Stimulated activated CD8-positive, alpha-beta memory T cell treated with anti-CD3 and anti-CD28 coated beads, Interleukin-15, amount 100 ng/mL, for 4 hours (primary cell): ENCODE measurements at places on chromosomes 5 and 9.

DNA sequence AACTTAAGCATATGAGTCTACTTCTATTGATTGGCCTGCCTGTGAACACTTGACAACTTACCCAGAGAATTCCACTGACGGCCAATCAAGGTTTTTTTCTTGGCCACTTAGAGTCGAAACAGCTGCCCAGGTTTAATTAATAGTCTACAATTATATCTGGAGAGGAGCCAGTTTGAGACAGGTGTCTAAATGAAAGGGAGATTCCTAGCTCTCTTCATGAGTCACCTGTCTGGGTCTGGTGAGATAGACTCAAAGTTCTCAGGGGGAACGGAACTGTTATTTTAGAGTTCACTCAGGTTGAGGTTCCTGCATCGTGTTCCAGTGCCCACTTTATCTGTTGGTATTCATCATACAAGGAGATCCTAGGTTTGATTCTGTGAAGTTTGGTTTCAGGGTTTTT is 111.0 kb downstream of the CD180 start:
- DNase-seq = no peak

- DNase-seq = no peak
Observed at GRCh38 chr5:93360436-93361088, 220.5 kb downstream of the NR2F1-AS1 start.

GRCh38 chr5:76999451-76999850 is 30.8 kb upstream of the AGGF1 start:
- DNase-seq = no peak

DNA sequence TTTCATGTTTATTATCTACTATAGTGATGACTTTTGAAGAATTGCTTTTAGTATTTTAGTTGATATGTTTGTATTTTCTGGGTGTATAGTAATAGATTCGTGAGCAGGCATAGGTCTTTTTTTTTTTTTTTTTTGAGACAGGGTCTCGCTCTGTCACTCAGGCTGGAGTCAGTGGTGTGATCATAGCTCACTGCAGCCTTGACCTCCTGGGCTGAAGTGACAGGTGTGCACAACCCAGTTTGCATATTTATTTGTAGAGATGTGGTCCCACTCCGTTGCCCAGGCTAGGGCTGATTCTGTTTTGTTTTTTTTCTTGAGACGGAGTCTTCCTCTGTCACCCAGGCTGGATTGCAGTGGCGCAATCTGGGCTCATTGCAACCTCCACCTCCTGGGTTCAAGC is 11.9 kb downstream of the ERBIN start:
- DNase-seq = no peak

- DNase-seq = no peak
Observed at GRCh38 chr5:89934069-89934468, 475.5 kb downstream of the CETN3 start.

DNA sequence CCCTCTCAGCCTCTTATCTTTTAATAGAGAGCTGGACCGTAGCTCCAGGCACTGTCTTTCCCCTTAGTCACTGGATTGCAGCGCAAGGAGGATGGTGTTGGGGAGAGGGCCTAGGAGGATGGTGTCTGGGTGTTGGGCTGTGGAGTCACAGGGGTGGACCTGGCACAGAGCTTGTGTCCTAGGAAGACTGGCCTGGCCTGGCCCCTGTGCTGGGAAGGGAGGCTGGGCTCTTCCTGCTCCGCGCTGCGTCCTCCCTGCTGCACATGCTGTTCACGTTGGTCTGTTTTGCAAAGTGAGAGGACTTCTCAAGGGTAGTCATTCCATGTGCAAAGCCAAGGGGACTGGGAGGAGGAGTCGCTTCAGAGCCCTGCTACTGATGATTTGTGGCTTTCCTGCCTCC is 123.9 kb downstream of the EHMT1 start:
- DNase-seq = no peak
